GM13977 (cell line): ENCODE measurements at places on chromosomes 16 and 17.

DNA sequence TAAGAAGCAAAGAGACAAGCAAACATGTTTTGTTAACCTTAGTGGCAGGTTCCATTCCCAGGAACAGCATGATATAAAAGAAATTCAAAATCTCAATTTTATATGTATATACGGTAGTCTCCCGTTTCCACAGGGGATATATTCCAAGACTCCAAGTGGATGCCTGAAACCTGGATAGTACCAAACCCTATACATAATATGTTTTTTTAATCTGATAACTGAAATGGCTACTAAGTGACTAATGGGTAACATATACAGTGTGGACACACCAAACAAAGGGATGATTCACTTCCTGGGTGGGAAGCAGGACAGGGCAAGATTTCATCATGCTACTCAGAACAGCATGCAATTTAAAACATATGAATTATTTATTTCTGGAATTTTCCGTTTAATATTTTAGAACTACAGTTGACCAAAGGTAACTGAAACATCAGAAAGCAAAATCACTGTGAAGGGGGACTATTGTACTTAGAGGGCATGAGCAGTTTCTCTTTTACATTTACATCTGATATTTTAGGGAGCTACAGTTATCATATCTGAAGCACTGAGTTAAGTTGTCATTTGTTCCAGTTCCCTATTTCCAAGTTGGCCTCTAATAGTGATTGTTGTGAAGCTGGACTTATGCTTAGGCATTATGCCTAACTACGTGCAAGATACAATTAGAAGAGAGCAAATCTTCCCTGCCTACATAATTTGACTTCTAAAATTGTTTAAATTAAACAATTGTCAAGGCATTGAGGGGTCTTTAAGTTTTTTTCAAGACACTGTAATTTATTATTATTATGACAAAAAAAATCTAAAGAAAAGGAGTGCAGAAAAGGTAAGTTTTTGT, 34.1 kb upstream of the ABCA6 start:
- DNase-seq: no peak

GRCh38 chr16:11136600-11136999, 119.4 kb downstream of the SOCS1 start:
- no peak for DNase-seq

- DNase-seq: peak; percentile 69
Measured at GRCh38 chr16:48608452-48608851, 1.5 kb downstream of the N4BP1 start.

GRCh38 chr17:57987581-57988300, at the start of gene VEZF1:
Gene VEZF1 (minus strand): TSS chr17:57988254. CDS start chr17:57988111, 143 bp downstream.
- DNase-seq: peak; percentile 91

DNA sequence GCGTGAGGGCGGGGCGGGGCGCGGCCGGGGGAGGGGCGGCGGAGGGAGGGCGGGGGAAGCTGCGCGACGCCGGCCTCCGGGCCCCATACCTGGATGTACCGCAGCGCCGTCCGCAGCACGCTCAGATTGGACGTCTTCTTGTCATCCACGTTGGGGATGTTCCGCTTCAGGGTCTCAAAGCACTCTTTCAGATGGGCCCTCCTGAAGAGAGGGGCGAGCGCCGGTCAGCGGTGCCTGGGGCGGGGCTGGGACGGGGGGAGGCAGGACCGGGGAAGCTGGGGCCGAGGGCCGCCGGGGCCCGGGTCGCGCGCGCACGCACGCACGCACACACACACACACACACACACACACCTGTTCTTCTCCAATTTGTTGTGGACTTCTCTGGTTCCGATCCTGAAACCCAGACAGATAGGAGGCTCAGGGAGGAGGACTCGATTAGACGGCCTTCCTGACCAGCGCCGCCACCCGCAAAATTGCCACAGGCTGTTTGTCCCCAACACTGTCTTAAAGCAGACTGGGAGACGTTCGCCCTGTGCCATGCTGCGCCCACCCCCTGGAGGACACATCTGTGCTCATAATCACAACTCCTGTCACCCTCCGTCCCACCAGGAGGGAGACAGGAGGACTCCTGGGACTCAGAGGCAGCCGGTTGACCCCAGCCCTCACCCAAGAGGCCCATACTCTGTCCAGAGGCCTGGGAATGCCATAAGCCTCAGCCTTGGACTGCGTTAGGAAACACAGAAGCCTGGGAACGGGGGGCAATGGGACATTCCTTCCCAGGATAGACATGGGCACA, 6.7 kb downstream of the MNT start:
- DNase-seq: no peak

DNA sequence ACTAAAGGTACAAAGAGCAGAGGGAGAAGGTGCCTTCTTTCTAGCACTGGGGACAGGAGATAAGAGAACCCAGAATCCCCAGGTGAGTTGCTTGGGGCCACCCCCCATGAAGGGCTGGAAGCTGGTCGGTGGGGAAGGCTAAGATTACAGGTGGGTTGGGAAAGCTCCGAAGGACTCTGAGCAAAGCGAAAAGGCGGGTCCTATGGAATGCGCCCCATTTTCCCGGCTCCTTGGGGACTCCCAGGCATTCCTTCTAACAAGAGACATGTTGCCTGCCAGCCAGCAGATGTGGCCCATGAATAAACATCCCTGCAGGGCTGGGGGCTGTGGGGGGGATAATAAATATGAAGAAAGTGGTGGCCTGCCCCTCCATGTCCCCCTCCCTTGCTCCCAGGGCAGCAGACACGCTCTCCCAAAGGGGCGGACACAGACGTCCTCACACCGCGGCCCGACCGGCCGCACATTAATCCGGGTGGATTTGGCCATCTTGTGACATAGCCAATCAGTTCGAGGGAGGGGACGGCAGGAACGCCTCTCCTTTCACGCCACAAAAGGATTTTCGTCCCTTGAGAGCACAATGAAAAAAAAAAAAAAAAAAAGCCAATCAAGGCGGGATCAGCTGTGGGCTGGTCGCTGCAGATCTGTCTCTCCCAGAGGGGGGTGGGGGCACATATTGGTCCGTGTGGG, 98.5 kb downstream of the SOX9 start:
- no peak for DNase-seq

- DNase-seq: no peak
Measured at GRCh38 chr17:72099919-72100318, 20.9 kb upstream of the SOX9 start.

- DNase-seq: no peak
Measured at GRCh38 chr17:5893741-5894140, 176.4 kb upstream of the WSCD1 start.

DNA sequence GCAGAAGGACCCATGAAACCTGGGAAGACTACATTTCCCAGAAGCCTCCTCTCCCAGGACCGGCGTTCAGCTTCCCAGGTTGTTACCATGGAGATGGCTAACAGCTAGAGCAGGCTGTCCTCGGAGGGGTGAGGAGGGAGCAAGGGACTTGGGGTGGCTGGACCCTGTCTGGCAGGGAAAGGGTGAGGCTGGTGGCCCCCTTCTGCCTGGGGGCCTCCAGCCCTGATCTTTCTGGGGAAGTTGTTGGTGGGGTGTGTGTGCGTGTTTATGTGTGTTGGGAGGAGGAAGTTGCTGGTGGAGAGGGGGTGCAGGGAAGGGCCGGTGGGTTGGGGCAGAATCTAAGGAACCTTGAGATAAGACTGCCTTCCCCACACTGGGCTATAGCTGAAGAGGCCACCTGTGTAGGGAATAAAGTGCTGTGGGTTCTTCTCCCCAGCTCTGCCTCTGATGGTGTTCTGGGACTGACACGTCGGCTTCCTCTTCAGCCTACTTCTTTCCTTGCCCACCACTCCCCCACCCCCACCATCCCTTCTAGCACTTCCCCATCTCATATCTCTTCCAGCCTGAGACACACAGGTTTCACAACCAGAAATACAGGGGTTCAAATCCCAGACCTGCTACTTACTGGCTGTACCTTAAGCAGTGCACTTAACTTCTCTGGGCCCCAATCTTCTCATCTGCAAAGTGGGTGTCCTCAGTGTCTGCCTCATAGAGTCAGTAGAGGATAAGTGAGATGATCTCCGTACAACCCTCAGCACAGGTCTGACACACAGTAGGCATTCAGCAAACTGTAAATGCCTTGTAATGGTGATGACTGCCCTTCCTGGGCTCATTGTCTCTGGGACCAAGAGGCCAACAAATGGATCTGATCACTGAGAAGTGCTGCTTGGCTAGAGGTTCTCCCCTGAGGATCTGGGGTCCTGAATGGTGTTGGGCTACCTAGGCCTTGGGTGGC, at the start of gene DRC7:
Gene DRC7, plus strand, starts transcription at position 82 of the 955 bp plus-strand sequence. CDS start 3,144 bp downstream, outside the sequence.
- peak; percentile 75 for DNase-seq

GRCh38 chr17:45307290-45308015, 9.4 kb downstream of the MAP3K14 start:
- DNase-seq: peak; percentile 66

DNA sequence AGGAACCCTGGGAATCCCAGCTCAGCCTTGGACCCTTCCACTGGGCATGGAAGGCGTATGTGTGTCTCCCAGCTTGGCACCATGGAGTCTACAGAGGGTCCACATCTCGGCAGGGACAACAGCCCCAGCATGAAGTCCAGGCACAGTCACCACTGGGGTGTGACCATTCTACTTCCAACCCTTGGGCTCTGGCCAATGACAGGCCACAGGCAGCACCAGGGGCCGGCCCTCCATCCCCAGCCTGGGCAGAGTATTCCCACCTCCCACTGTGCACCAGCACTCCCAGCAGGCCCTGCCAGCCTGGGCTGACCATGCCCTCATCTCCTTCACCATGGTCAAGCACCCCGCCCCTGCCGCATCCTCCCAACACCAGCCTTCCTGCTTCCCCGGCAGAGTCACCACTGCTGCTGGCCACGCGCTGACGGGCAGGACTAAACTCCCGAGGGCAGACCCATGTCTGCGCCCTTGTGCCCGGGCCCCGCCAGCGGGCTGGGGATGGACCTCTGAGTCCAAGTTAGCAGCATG, 9.5 kb upstream of the PPP1R27 start:
- no peak for DNase-seq

- no peak for DNase-seq
Measured at GRCh38 chr17:82148011-82148410, 50.0 kb upstream of the FASN start.

GRCh38 chr17:60423865-60424264, 1.6 kb downstream of the CHCT1 start:
- no peak for DNase-seq

DNA sequence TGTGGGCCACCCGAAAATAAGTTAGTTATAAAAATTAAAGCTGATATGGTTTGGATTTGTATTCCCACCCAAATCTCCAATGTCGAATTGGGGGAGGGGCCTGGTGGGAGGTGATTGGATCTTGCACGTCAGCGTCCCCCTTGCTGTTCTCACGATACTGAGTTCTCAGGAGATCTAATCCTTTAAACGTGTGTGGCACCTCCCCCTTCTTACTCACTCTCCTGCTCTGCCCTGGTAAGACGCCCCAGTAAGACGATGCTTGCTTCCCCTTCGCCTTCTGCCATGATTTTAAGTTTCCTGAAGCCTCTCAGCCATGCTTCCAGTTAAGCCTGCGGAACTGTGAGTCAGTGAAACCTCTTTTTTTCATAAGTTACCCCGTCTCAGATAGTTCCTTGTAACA, 35.4 kb downstream of the SYCE1L start:
- DNase-seq: no peak

DNA sequence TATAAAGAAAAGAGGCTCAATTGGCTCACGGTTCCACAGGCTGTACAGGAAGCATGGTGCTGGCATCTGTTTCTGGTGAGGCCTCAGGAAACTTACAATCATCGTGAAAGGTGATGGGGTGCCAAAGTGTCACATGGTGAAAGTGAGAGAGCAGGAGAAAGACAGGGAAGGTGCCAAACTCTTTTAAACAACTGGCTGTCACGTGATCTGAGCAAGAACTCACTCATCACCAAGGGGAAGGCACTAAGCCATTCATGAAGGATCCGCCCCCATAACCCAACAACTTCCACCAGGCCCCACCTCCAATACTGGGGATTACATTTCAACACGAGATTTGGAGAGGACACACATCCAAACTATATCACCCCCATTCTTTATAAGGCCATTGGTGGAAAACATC, 28.4 kb upstream of the HS3ST2 start:
- no peak for DNase-seq

GRCh38 chr17:73401911-73402310, 90.1 kb upstream of the CDC42EP4 start:
- no peak for DNase-seq

DNA sequence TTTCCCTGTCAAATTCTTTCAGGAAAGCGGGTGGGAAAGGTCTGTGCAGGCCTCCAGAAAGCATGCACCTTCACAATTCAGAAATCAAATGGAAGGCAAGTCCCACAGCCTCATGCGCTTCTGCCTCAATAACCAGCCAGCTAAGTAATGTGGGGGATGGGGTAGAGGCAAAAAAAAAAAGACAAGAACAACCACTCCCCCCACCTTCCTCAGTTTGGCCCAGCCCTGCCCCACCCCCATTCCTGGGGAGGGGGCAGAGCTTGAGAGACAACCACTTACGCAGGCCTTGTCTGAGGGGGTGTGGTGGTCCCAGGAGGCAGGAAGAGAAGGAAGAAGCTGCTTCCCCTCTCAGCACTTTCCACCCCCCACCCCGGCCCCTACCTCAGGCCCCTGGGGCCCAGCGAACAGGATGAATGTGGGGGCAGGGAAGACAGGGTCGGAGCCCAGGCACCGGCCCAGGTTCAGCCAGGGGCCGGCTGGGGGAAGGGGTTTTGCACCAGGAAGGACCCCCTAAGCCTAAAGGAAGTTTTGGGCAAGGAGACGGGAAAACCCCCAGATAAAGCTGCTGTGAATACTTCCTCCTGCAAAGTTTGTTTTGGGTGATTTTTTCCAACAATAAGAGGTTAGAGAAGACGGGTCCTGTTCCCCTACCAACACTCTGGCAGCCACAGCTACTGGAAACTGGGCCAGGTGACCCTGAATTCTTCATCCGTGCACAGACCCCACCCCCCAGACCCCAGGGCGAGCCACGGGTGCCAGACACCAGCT, 1.2 kb downstream of the JUP start:
- DNase-seq: no peak

GRCh38 chr17:32551186-32551955, 64.6 kb downstream of the CDK5R1 start:
- peak; percentile 66 for DNase-seq

GRCh38 chr16:15694499-15694898, 44.5 kb downstream of the NDE1 start:
- DNase-seq: no peak

GRCh38 chr17:44546671-44547606, 10.3 kb upstream of the FZD2 start:
- no peak for DNase-seq

GRCh38 chr17:70644096-70644495, 474.8 kb downstream of the KCNJ2 start:
- DNase-seq: no peak

DNA sequence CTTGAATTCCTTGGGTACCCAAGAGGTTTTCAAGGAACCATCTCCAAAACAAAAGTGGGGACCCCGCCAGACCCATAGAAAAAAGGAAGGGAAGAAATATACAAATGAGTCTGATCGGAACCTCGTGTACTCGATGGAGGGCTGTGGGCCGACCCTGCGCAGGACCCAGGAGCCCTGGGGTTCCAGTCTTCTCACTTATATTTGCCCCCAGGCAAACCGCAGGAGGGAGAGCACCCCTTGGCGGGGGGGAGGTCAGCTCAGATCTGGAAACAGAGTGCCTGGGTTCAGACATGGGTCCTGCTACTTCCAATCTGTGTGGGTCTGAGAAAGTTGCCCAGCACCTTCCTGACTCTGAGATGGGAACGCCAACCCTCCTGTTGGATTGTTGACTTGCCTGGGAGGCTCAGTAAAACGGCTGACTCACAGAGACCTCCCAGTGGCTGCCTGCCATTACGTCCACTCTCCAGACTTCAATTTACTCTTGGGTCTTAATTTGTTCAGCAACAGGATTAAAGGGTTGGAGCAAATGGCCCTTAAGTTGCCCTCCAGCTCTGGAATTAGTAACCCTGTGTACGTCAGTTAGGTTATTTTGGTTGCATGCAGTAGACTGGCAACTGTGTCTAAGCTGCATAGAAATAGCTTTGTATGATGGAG, 24.9 kb upstream of the CACNG4 start:
- DNase-seq: no peak
